ENCODE measurements at places on chromosomes 13 and 19.
A peak's percentile ranks its signal among the peaks of the same experiment; 100 is the strongest.

GRCh38 chr19:831407-832369 lies 4.1 kb downstream of the AZU1 start:
- no peak for DNase-seq

GRCh38 chr19:45499196-45500180 lies 1.2 kb downstream of the PPM1N start:
- DNase-seq = peak; percentile 68

- no peak for DNase-seq
Observed at GRCh38 chr19:28359431-28360414, 853.2 kb downstream of the UQCRFS1 start.

DNA sequence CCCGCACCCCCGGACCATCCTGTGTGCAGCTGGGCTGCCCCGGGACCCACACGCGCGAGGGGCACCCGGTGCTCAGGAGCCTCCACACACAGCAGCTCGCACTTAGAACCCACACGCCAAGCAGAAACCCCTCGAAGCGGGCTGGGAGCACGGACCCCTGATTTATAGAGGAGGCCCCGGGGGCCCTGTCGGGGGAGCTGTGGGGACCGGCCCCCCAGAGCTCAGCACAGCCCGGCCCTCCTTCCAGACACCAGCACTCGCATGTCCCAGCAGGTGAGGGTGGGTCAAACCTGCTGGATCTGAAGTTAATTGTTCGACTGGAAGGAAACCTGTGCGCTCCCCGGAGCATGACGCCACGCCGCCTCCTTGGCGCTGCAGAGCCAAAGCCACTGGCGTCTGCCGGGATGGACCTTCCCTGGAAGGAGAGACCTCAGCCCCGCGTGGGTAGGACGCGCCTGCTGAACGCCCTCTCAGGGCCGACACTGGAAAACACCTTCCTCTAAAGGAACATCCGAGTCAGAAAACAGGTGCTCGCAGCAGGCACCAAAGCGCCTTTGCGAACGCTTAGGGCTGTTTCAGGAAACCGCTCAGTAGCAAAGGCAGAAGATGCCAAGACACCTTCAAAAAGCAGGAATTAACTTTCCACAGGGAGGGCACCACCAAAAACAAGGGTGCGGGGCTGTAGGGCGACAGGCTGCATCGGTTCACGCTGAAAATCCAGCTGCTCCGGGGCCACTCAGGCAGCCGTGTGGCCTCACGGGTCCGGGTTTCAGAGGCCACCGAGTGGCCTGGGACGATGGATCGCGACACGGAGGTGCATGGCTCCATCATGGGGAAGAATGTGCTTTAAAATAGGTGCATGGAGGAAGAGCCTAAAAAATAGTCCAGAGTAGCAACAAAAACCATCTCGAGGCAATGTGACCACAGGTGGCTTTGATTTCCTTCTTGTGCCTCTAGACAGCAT lies 37.8 kb upstream of the GRTP1 start:
- no peak for DNase-seq

- DNase-seq = no peak
Observed at GRCh38 chr19:8922591-8922990, 87.6 kb downstream of the MUC16 start.
